ENCODE measurements at places on chromosomes 6 and 20. TPM values are rescaled to one million over a fixed set of nuclear protein-coding genes. Genes with fewer than 3 reads are reported as not detected.

GRCh38 chr20:53875452-53875851 lies 194.9 kb downstream of the BCAS1 start:
- DNase-seq, result no peak

The BPIFB2 gene
- not detected for total RNA-seq

The ZNF217 gene
- total RNA-seq, result 12.8 TPM

DNA sequence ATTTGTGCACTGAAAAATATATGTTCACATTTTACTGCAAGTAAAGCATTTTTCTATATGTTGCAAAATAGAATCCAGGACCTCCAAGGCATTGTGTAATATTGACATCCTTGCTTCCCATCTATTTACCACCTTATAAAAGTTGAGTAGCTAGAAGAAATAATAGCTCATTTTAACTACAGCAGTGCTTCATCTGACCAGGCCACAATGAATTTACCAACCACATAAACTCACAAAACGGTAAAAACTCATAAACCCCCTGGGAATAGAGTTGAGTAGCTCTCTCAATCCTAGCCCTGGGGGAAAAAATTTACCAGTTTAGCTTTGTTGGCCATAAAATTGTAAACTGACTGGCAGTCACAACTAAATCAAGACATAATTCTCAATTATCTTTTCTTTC lies 3.9 kb downstream of the ATXN1 start:
- DNase-seq, result no peak

- no peak for DNase-seq
Observed at GRCh38 chr20:51514249-51514648, 28.3 kb downstream of the NFATC2 start.
